ENCODE measurements at places on chromosomes 1 and 21.

DNA sequence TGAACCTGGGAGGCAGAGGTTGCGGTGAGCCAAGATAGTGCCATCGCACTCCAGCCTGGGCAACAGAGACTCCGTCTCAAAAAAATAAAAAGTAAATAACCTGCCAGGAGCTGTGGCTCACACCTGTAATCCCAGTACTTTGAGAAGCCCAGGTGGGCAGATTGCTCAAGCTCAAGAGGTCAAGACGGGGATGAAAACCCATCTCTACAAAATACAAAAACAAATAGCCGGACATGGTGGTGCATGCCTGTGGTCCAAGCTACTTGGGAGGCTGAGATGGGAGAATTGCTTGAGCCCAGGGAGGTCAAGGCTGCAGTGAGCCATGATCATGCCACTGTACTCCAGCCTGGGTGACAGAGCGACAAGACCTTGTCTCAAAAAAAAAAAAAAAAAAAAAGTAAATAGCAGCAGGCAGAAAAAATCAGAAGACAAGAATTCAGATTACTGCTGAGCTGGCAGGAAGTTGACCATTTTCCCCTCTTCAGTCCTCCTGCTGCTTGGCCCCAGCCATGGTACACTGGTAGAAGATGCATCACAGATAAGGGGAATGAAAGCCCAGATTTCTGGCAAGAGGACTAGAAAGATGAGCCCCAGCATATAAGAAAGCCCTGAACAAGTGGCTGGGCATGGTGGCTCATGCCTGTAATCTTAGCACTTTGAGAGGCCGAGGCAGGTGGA is 97.6 kb downstream of the TOMM20 start:
- no peak for DNase-seq

DNA sequence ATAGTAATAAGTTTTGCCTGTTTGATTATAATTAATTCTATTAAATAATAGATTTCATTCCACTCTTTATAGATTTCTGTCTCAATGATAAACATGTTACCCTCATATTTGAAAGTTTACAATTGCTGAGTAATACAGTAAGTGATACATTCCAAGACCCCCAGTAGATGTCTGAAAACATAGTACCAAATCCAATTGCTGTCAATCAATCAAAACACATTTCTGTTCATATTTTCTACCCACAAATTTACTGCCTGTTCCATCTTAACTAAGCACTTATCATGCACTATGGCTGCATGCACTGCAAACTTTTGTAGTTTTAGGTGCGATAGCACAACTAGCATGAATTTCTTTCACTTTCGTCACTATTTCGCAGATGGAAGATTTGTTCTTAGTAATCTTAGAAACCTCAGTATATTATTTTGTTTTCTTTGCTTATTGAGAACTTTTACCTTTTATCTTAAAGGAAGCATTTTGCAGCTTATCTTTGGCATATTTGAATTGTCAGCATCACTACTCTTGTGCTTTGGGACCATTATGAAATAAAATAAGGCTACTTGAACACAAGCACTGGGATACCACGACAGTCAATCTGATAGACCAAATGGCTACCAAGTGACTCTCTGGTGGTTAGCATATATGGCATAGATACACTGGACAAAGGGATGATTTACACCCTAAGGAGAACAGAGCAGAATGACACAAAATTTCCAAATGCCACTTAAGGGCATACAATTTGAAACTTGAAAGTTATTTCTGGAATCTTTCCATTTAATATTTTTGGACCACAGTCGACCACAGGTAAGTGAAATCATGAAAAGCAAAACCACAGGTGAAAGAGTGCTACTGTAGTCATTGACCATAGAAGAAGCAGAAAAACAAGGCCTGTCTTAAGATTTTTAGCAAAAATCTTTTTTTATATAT is 67.6 kb downstream of the RGS13 start:
- DNase-seq: no peak

- no peak for DNase-seq
Observed at GRCh38 chr1:156692925-156693847, 12.2 kb downstream of the CRABP2 start.

GRCh38 chr1:184483101-184483683 is 96.4 kb downstream of the C1orf21 start:
- DNase-seq: no peak

DNA sequence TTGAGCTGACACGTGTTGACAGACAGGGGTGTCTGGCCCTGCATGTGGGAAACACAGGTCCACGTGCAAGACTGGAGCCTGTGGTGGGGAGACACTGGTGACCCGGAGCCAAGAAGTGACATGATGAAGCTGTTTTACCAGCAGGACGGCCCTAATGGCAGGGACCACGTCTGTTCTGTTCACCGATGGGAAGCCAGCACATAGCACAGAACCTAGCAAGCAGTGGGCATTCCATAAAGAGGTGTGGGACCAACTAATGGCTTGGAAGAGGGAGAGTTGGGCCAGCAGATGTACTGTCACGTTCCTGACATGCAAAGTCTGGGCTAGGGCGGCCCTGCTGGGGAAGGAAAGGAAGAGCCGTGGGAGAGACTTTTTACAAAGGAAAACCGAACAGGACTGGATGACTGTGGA is 15.3 kb downstream of the NAV1 start:
- no peak for DNase-seq

DNA sequence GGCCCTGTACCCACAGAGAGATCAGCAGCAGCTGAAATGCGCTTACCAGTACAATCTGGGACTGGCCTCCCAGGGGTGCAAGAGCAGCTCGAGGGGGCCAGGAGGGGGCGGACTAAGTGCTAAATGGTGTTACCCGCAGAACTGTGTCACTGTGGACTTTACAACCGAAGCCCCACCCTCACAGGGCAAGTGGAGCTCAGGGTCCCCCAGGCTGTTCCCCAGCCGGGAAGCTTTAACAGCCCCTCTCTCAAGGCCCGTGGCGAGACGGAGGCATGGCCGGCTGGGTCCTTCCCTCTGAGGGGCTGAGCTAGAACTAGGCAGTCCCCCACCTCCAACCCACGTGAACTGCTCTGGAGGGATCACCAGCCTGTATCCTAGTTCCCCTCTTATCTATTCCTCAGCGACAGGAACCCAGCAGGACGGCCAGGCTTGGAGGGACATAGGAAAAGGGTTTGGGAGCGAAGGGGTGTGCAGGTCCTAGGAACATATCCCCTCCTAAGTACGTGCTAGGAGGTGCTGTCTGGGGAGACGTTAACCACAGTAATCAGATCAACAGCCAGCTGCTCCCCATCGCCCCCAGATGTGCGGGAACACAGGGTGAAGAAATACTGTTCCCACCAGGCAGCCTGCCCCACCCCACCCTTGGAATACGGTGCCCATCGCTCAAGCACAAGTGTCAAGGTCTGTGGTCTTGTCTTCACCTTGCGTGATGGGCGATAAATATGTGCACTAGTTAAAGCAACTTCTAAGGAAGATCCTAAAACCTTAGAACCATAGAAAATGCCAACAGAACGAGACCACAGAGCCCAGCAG is 24.4 kb downstream of the ZBTB17 start:
- no peak for DNase-seq

- no peak for DNase-seq
Observed at GRCh38 chr1:187577610-187578009, 748.9 kb downstream of the PLA2G4A start.

DNA sequence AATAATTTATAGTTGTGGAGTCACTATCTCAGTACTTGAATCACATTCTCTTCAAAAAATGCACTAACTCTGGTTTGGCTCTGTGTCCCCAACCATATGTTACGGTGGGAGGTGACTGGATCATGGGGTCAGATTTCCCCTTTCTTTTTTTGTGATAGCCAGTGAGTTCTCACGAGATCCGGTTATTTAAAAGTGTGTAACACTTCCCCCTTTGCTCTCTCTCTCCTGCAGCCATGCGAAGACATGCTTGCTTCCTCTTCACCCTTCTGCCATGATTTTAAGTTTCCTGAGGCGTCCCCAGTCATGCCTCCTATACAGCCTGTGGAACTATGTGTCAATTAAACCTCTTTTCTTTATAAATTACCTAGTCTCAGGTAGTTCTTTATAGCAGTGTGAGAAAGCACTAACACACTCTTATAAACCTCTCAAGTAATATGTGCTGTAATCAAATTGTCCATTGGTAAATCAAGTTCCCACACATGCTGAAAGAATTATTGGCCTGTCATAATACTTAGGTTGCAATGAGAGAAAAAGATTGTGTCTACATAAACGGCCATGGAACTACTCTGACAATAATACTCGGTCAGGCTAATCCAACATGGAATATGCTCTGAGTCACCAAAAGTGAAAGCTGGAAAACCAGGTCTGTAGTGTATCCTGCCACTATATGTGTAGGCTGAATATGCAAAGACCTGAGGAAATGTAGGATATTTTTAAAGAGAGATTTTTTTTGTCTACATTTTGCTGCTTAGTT is 107.5 kb downstream of the SLC44A5 start:
- DNase-seq: no peak

DNA sequence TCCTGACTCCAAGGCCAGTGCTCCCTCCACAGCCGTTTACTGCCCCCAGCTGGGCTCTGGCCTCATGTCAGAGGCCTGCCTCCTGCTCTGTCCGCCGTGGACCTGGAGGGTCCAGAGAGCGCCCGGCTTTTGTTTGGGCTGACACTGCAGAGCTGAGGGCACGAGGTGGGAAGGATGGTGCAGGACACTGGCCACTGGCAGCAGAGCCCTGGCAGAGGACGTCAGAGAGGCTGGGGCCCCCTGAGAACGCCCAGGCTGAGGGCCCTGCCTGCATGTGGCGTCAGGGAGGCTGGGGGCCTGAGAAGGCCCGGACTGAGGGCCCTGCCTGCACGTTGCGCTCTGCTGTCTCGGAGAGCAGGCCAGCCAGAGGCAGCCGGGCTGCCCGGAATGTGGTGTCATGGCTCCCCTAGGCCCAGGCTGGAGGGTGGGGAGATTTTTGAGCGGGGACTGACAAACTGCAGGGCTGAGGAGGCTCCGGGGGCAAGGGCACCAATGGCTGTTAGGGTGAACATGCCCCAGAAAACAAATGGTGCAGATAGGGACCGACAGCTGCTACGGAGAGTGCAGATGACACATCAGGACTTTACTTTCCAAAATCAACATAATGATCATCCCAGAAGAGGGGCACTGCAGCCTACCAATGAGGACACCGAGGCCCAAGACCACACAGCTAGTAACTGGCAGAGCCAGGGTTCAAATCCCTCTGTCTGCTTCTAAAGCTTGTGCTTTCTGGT is 31.7 kb downstream of the SLC66A1 start:
- DNase-seq: no peak

DNA sequence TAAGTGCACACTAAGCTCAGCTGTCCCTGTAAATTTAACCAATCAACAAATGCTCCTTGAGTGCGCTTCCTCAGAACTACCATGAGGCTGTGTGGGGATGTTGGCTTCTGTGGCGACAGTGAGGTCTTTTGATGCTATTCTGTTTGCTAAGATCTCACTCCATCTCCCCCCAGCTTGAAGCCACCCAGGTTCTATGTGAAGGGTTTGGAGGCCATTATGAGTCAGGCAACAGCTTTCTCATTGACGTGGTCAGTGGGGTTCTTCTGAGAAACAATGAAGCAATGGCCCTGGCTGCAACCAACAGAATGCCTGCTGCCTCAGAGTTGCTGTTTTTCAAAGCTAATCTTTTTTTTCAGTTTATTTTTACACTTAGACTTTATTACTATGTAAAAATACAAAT is 205.5 kb downstream of the PTBP2 start:
- DNase-seq: no peak

GRCh38 chr1:2224631-2225428 is 3.3 kb upstream of the SKI start:
- no peak for DNase-seq

DNA sequence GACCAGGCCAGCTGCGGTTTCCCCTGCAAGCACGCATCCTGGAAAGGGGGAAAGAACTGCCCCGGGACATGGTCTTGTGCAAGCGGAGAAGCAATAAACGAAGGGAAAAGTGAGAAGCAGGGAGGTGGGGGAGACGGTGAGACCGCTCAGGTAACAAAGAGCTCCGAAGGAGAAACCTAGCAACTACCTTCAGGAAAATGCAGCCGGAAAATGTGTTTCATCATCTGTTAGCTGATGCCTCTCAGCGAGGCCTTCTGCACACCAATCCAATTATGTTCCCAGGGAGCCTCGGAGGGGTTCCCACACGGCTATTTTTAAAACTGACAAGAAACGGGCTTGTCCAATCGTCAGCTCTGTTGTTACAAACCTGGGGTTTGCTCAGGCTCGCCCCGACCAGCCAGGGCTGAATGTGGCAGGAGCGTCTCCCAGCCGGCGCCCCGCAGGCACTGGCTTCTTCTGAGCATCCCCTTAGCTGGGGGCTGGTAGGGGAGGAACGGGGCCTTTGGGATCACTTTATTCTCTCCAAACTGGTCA is 3.4 kb downstream of the RIPK4 start:
- no peak for DNase-seq

DNA sequence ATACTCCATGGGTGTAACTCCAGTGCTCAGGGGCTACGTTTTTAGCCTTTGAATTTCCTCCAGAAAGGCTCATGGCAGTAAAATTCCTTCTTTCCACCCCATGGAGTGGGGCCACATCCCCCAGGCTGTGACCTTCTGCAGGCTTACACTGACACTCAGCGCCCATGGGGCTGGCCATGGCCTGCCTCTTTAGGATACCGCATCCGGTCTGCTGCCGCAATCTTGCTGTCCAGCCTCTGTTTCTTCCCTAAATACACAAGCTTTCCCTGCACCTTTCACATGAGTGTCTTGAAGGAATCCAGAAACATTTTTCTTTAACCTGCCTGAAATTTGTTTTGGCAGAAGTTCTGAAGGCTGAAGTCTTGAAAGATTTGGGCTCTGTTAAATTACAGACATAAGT is 170.5 kb downstream of the NTMT2 start:
- DNase-seq: no peak

- DNase-seq: no peak
Observed at GRCh38 chr1:243575070-243575469, 275.0 kb downstream of the AKT3 start.

All from iPS DF 19.7 (cell line).